ENCODE measurements at places on chromosomes 3 and 15. TPM values are rescaled to one million over a fixed set of nuclear protein-coding genes. Genes with fewer than 3 reads are reported as not detected.

Gene MTMR10
- total RNA-seq = 23.2 TPM

Gene GOLGA8T
- 0.16 TPM for total RNA-seq

DNA sequence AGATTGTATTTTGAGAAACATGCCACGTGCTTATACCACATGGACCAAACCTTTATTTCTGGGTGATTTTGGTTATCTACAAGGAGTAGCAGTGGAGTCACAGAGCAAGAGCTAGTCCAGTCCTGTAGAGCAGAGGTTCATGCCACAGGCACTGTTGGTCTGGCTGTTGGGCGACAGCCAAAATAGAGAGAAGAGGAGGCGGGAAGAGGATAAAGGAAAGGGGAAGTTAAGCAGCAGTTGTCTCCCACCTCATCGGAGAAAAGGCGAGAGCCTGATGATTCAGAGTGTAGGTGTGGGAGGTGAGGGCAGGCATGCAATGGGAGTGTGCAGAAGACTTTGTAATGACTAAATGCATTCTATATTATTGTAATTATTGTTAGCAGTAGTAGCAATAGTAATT is 237.5 kb upstream of the ROPN1 start:
- DNase-seq = no peak
- no peak overlapping the region for H3K27ac ChIP-seq
- no peak overlapping the region for H3K4me3 ChIP-seq
- H3K4me1 ChIP-seq = no peaks in the 10 kb centered on the region
- no peaks in the 10 kb centered on the region for H3K27me3 ChIP-seq

- H3K4me3 ChIP-seq = no peak overlapping the region
- H3K4me1 ChIP-seq = no peaks in the 10 kb centered on the region
- no peaks in the 10 kb centered on the region for H3K27me3 ChIP-seq
- H3K36me3 ChIP-seq = no peaks in the 10 kb centered on the region
- no peak overlapping the region for H3K27ac ChIP-seq
Observed at GRCh38 chr15:94056314-94056713, 175.0 kb upstream of the MCTP2 start.

GRCh38 chr3:47421741-47422649 is 41.2 kb downstream of the PTPN23 start:
- H3K27ac ChIP-seq = peak overlapping the region; percentile 74
- no peaks in the 10 kb centered on the region for H3K27me3 ChIP-seq
- H3K36me3 ChIP-seq = peaks cover 11% of the 10 kb centered on the region
- DNase-seq = peak; percentile 63
- peaks cover 21% of the 10 kb centered on the region for H3K4me1 ChIP-seq

GRCh38 chr15:101267320-101268104 is 9.8 kb downstream of the SELENOS start:
- no peak overlapping the region for H3K4me3 ChIP-seq
- H3K27me3 ChIP-seq = no peaks in the 10 kb centered on the region
- DNase-seq = peak; percentile 49
- peaks cover 4% of the 10 kb centered on the region for H3K36me3 ChIP-seq

DNA sequence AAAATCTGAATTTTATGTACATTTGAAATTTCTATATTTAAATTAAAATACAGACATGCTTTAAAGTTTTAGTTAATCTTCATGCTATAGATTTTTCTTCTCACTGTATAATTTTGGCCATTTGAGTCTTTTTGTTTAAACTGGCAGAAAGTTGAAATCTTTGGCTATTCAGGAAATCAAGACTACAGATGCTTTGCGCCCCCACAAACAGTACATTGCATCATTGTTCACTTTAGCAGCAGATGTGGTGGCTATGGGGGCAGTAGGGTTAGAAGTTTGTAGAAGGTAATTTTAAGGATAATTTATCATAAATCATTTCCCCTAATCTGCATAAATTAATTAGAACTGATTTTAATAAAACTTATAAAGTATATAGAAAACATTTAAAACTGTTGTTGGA is 20.9 kb downstream of the SPPL2A start:
- no peaks in the 10 kb centered on the region for H3K4me1 ChIP-seq
- H3K27ac ChIP-seq = no peak overlapping the region
- no peak overlapping the region for H3K4me3 ChIP-seq
- DNase-seq = no peak
- no peaks in the 10 kb centered on the region for H3K27me3 ChIP-seq

All from colonic mucosa (tissue), 4 donors.